Activated naive CD4-positive, alpha-beta T cell treated with anti-CD3 and anti-CD28 coated beads, Interleukin-2, amount 50 U/mL, for 16 hours (primary cell): ENCODE measurements at places on chromosomes 3 and 15.

DNA sequence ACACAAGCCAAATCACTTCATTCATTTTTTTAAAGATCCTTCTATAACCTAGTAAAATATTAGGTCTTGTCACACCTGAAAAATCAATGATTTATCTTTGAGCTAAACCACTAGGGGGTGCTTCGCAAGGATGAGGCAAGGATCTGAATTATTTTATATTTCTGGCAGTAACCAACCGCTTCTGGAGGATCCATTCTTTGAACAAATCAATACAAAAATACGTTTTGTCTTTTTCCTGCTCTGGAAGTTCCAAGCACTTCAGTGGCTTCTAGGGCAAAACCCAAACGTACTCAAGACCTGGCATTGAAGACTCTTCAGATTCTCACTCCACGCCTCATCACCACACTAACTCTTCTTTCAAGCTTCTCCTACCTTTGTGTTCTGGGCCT lies 486 bp downstream of the LSG1 start:
- DNase-seq, result peak; percentile 18

DNA sequence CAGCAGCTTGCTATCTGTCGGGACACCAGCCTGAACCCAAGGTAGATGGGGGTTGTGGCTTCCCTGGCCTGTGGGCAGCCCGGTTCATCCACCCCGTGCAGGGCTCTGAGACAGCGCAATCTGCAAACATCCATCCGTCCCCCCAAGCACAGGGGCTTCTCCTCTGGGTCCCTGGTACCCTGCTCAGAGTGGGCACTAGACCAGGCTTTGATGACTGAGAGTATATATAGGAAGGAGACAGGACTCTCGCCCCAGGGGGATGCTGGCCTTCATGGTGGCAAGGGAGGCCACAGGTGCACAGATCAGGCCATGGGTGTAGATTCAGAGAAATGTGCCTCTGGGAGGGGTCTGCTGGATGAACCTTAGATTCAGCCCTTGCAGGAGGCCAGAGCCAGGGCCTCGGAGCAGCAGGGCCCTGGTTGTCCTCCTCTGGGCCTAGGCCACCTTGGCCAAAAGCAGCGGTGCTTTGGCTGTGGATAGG lies 40.3 kb downstream of the CFAP100 start:
- DNase-seq, result no peak

- no peak for DNase-seq
Observed at GRCh38 chr3:27792869-27793268, 70.7 kb upstream of the EOMES start.

DNA sequence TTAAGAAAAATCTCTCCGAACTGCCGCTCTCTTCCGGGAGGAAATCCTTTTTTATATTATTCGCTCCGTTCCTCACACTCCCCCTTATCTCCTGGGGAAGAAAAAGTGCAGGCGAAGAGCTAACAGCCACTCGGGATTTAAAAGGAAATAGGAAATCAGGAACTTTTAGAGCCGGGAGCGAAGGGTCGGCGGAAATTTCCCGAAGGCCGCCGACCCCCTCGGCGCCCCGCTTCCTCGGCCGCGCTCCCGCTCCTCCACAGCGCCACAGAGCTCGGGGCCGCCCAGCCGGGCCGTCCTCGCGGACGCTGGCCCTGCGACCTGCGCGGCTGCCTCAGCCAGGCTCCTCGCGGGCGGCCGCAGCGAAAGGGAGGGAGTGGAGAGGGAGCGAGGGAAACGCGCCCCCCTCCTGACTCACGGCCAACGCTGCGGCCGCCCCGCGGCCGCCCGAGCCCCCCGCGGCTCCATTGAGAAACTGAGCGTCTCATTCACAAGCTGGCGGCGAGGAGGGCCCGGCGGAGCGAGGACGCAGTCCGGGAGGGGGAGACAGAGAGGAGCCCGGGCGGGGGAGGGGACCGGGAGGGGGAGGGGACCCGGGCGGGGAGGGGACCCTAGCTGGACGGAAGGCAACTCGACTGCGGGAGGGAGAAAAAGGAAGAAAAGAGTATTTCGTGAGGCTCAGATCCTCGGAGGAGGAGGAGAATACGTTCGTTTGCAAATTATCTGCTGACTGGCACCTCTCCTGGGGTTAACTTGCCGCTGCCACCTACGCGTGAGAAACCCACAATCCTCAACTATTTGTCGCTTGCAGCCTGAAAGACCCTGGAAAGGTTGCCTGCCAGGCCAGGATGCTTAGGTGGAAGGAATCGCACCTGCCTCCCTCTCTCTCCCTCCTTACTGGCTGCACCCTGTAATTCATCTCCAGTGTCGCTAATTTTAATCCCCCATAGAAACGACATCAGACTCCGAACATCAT lies at the start of gene PTPN9:
TSS of gene PTPN9 (minus strand) at position 368 of the 973 bp plus-strand sequence. CDS start 539 bp downstream, outside the sequence.
- peak; percentile 72 for DNase-seq

DNA sequence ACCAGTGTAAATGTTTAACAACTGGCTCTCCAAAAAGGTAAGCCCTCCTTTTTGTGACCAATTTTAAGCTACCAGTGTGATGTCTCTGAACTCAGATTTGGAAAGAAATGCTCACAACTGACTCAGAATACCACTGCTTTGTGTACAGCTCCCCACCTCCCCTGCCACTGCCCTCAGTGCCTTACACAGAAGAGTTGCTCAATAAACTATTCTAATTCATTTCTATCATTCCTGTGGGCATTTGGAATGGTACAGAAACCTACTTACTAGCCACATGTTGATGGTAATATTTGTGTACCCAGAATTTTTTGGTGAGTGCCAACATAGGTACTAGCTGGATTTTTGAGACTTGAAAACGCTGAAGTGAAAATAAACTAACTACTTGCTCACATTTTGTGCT lies 16.0 kb downstream of the LRRN1 start:
- no peak for DNase-seq

DNA sequence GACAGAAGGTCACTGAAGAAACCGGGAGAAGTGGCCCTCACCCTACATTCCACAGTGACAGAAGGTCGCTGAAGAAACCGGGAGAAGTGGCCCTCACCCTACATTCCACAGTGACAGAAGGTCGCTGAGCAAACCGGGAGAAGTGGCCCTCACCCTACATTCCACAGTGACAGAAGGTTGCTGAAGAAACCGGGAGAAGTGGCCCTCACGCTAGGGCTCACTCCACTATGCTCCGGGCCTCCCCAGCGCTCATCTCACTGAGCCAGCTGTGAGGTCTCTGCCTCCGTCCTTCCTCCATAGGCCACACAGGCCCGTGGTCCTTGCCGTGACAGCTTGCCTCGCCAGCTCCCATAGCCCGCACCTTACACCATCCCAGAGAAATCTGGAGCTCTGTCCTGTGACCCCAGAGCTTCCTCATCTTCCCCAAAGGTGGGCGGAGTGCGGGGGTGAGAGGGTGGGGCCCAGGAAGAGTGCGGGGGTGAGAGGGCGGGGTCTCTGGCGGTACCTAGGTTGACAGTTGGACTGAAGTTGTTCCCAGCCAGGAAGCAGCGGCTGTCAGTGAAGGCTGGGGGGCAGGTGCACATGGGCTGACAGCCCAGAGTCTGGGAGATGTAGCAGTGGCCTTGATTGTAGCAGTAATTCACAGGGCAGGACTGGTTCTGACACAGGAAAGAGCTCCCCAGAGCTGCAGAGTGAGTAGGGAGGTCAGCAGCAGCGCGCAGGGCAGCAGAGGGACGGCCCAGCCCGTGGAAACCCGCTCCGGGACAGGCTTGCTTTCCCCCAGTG lies 32.0 kb downstream of the MUC20 start:
- no peak for DNase-seq

DNA sequence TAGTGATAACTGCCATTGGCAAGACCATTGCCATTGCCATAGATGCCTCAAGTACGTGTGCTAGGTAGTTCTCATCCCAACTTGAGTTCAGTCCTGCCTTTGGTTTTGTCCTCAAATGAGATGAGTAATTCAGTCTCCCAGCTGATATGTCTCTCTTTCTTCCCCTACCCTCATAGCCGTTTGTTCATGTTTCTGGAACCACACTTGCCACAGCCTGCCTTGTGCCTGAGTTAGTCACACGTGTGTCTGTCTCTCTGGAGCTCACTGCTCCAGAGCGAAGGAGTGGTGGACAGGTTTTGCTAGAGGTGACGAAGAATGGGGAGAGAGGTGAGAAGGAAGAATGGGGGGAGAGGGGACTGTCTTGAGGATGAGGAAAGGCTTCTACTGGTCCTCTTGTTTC lies 88.0 kb upstream of the IGF1R start:
- DNase-seq, result no peak

GRCh38 chr3:128081846-128082245 lies 29.6 kb downstream of the SEC61A1 start:
- DNase-seq, result no peak

- DNase-seq, result no peak
Observed at GRCh38 chr3:55668359-55668758, 181.3 kb upstream of the WNT5A start.

GRCh38 chr3:97839944-97840343 lies 18.1 kb downstream of the CRYBG3 start:
- no peak for DNase-seq

- no peak for DNase-seq
Observed at GRCh38 chr3:177673112-177673914, 476.0 kb upstream of the TBL1XR1 start.

GRCh38 chr3:173943264-173943663 lies 545.7 kb downstream of the NLGN1 start:
- DNase-seq, result no peak

DNA sequence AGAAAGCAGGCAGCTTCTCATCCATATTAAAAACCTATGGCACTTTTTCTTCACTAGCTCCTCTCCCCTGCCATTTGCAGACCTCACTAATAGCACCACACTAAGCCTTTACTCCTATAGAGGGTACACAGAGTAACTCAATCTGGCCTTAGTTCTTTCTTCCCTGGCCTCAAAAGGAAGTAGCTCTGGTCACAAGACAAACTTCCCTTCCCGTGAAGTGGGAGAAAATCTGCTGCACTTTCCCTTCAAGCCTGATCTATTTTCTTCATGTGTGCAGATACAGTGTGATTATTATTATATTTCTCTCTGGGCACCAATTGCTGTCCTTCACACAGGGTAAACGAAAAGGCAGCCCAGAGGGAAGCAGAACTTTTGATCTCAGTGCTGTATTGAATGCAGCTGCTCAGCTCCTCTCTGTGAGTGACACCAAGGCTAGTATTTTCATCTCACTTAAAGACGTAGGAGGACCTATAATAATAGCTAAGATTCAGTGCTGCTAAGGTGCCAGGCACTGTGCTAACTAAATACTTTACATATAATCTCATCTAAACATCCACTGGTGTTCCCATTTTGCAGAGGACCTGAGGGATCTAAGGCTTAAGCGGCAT lies 61.9 kb upstream of the RASGRP1 start:
- no peak for DNase-seq

DNA sequence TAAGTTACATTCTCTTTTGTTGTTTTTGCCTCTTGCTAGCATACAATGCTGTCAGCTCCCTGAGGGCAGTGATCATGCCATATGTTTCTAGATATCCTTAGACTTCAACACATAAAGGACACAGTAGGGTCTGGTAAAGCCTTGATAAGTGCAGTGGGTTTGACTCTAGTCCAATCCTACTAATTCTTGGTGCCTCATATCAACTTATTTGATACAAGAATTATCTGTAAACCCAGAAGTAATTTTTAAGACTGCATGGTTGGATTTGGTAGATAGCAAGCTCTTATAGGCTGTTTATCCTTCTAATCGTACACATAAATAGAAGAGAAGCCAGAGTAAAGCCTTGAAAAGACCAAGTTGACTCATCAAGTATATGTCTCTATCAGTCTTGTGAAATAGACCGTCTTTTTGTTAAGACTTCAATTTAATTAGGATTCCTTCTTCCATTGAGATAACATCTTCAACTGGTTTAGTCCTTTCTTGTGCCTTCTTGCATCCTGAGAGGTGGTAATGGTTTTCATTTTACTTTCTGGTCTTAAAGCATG lies 265.6 kb upstream of the CDIN1 start:
- no peak for DNase-seq

- no peak for DNase-seq
Observed at GRCh38 chr15:50209809-50210208, 27.8 kb downstream of the SLC27A2 start.

DNA sequence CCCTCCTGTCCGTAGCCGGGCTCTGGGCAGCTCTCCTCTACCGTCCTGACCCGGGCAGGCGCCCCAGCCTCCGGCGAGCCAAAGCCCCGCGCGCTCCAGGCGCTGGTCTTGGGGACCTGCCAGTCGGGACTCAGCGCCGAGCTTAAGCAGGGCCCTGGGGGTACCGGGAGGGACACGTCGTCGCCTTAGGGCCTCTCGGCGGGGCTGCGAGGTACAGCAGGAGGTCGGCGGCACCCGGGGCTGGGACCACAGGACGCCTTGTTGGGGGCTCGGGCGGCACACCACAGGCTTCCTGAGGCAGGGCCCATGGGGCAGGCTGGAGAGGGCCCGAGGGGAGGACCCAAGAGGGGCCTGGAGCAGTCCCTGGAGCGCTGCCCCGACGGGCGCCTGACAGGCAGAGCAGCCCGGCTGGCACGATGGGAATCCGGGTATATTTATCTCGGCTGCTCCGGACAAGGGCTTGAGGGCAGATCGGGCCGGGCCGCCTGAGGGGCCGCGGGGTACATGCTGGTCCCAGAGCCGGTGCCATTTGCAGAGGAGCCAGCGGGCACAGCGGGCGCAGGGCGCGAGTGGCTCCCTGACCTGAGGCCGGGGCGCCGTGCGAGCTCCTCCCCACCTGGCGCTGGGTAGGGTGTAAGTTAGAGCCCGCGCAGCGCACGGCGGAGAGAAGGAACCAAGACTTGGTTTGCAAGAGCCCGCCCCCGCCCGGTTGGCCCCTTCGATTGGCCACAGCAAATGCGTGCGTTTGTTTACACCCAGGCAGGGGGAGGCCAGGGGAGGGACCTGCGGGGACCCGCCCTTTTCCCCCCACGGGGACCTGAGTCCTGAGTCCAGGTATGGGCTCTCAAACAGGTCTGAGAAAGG lies 574 bp downstream of the SLC38A3 start:
- peak; percentile 52 for DNase-seq

DNA sequence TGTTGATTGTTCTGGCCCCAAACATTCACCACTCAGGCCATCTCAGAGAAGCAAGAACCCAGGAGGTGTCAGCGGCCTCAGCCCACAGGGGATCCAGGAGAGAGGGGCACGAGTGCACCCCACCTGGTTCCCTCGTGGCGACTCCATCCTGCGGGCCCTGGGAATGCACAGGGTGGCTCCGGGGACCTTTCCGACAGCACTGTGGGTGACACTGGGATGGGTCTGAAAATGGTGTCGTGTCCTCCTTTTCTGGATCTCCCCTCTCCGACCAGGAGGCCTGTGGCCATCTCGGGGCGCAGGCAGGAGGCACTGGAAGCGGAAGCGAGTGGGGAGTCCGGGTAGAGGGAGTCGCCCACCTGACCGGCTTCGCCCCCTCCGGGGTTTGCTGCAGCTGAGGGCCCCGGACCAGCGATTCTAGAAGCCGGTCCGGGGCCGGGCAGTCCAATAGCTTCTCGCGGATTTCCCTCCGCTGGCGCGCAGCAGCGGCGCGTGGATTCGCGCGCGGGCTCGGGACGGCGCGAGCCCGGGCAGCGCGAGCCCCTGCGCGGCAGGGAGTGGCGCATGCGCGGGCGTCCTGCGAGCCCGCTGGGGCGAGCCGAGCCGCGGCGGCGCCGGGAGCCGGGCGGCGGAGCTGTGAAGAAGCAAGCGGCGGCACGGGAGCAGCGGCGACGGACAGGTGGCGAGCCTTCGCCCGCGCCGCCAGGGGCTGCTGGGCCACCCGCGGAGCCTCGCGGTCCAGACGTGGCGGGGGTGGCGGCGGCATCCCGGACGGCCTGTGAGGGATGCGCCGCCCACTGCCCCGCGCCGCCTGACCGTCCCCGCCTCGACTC lies at the start of gene DOCK3:
TSS of gene DOCK3 (plus strand) at position 579 of the 830 bp plus-strand sequence. CDS start 337 bp downstream, outside the sequence.
- peak; percentile 68 for DNase-seq
